ENCODE measurements at places on chromosomes 2 and 18. TPM values are rescaled to one million over a fixed set of nuclear protein-coding genes. Genes with fewer than 3 reads are reported as not detected.

GRCh38 chr2:33267756-33268155 is 208.7 kb upstream of the RASGRP3 start:
- 0 out of 2 replicates have a peak overlapping the region, but pooled peaks have one; percentile 99 for H3K27ac ChIP-seq
- H3K4me3 ChIP-seq: no peak overlapping the region

DNA sequence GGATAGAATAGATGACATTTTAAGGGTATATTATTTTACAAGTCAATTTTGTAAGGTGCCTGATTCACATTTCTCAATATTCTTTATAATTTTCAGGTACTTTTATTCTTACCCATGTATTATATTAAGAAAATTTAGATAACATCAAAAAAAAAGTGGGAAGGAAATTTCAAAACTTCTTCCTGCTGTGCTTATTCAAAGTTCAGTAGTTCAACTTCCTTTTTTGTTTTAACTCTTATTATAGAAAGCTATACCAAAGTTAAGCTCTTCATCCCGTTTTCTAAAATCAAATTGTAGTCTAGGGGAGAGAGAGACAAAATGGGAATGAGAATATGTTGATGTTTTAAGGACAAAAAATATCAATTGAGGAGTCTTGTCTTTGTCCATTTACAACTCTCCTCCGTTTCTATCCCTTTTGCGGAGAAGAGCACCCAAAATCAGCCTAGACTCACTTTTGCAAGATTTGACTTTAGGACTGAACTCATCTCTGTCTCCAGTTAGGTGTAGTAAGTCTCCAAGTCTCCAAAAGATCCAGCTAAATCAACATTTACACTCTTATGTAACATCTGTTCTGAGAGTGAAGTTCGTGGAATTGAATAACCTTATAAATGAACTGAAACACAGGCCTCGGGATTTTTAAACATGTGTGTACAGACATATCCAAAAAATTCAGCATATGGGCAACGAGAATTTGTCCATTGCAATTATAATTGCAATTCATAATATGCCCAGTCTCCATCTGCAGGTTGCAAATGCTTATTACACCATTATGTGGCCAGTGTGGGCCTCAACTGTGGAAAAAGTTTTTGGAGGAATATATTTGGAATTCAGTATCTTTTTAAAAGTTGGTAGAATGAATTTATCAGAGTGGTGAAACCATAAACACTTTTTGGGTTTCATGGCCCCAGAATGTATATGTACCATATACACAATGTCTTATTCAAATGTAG is 23.9 kb downstream of the FAM124B start:
- H3K4me1 ChIP-seq: peaks cover 10% of the 10 kb centered on the region
- no peak overlapping the region for H3K4me3 ChIP-seq
- H3K27me3 ChIP-seq: no peaks in the 10 kb centered on the region
- H3K36me3 ChIP-seq: no peaks in the 10 kb centered on the region
- peak; percentile 32 for DNase-seq

GRCh38 chr2:205139822-205140463 is 542.4 kb upstream of the NRP2 start:
- no peaks in the 10 kb centered on the region for H3K4me1 ChIP-seq
- H3K4me3 ChIP-seq: no peak overlapping the region
- no peak for DNase-seq
- no peaks in the 10 kb centered on the region for H3K27me3 ChIP-seq

DNA sequence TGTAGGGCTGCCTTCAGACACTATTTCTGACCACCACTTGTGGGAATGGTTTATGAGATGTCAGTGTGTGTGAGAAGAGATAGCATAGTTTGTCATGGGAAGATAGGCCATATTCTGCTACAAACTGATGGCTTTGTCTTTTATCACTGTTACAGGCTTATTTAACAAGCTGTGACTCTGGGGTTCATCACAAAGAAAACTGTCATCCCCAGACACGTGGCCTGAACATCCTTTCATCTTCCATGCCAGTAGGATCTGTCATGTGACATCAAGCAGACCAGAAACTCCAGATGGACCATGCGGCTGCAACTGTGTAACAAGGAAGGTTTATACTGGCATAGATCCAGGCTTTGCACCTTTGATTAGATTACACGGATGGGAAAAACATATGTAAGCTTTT is 128.6 kb upstream of the KCNH7 start:
- no peak overlapping the region for H3K27ac ChIP-seq
- peaks cover 11% of the 10 kb centered on the region for H3K27me3 ChIP-seq
- H3K4me3 ChIP-seq: no peak overlapping the region
- no peaks in the 10 kb centered on the region for H3K36me3 ChIP-seq
- H3K4me1 ChIP-seq: no peaks in the 10 kb centered on the region

DNA sequence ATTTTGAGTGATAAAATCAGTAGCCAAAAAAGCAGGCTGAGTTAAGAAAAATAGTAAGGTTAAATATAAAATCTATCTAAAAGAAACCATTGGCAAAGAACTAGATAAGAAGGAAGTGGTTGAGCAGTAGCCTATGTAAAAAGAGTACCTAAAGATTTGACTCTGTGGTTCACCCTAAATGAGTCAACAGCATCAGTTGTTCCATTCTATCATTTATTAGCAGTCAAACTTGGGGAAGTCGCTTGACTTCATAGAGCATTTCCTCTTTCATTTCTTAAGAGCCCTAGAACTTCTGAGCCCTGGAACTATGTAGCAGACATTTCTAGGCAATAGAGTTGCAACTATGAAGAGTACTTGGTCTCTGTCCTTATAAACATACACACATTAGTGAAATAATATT is 381.7 kb downstream of the NUP35 start:
- no peak overlapping the region for H3K27ac ChIP-seq
- H3K4me1 ChIP-seq: no peaks in the 10 kb centered on the region
- H3K27me3 ChIP-seq: no peaks in the 10 kb centered on the region
- no peak for DNase-seq
- no peaks in the 10 kb centered on the region for H3K36me3 ChIP-seq

DNA sequence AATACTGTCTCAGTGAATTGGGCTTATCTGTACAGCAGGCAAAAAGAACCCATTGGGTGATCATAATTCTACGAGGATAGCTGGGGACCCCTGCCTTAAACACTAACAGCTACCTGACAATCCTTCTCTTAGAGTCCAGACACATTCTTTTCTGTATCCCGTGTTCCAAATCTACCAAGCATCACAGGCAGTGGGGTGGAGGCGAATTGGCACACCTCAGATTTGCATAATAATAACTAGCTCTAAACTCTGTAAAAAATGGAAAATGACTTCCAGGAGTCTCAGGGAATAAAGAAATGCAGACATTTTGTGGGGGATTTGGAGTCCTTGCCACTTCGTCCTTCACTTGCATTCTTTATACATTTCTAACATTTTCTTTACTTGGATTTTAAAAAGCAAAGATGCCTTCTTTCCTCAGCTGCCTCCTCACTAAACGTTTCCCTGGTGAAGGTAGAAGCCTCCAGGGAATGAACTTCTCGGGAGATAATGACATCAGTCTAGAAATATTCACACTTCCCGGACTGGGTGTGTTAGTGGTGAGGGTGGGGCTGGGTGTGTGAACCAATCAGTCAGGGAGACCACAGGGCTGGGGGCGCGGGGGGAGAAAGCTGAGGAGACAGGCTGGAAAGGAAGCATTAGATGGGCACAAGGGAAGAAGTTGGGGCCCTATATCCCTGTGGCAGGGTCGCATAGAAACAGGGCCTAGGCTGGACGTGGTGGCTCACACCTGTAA is 59.1 kb upstream of the BOD1L2 start:
- peaks cover 31% of the 10 kb centered on the region for H3K27me3 ChIP-seq
- H3K36me3 ChIP-seq: no peaks in the 10 kb centered on the region
- peaks cover 12% of the 10 kb centered on the region for H3K4me1 ChIP-seq
- H3K27ac ChIP-seq: no peak overlapping the region
- no peak overlapping the region for H3K4me3 ChIP-seq

- no peak overlapping the region for H3K27ac ChIP-seq
- no peak overlapping the region for H3K4me3 ChIP-seq
- no peaks in the 10 kb centered on the region for H3K27me3 ChIP-seq
- H3K36me3 ChIP-seq: no peaks in the 10 kb centered on the region
- no peaks in the 10 kb centered on the region for H3K4me1 ChIP-seq
These were observed 44.6 kb downstream of the MRO start for GRCh38 chr18:50775207-50775606.

GRCh38 chr2:10035053-10035422 is 8.3 kb upstream of the KLF11 start:
- H3K27me3 ChIP-seq: no peaks in the 10 kb centered on the region
- no peak for DNase-seq
- no peaks in the 10 kb centered on the region for H3K36me3 ChIP-seq
- no peak overlapping the region for H3K27ac ChIP-seq
- peaks cover 12% of the 10 kb centered on the region for H3K4me1 ChIP-seq

GRCh38 chr2:218397820-218398436 is 1.7 kb upstream of the CTDSP1 start:
- H3K27me3 ChIP-seq: no peaks in the 10 kb centered on the region
- peak overlapping the region; percentile 93 for H3K27ac ChIP-seq
- DNase-seq: peak; percentile 79
- peaks cover 39% of the 10 kb centered on the region for H3K4me1 ChIP-seq

- H3K4me1 ChIP-seq: no peaks in the 10 kb centered on the region
- H3K27ac ChIP-seq: no peak overlapping the region
- no peak overlapping the region for H3K4me3 ChIP-seq
- no peaks in the 10 kb centered on the region for H3K36me3 ChIP-seq
These were observed 193.5 kb upstream of the SMAD2 start for GRCh38 chr18:48123941-48124340.

GRCh38 chr2:71880846-71881610 is 266.6 kb downstream of the CYP26B1 start:
- no peaks in the 10 kb centered on the region for H3K27me3 ChIP-seq
- H3K36me3 ChIP-seq: no peaks in the 10 kb centered on the region
- no peak overlapping the region for H3K27ac ChIP-seq
- peaks cover 9% of the 10 kb centered on the region for H3K4me1 ChIP-seq
- peak; percentile 17 for DNase-seq

DNA sequence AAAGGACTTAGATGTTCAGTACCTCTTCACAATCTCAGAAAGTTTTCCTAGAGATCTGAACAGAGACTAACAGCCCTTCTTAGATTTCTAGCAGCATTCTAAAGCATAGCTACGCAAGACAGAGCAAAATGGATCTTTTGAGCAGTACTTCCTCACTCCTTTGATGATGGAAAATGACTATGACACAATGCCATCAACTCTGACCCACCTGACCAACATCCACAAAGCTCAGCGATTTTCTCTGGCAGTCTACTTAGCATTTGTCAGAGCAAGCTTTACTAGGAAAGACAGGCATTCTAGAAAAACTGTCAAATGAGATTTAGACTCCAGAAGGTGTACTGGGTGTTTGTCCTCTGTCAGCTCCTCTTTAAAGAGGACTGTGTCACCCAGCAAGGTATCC is 180.9 kb upstream of the ACVR2A start:
- no peak overlapping the region for H3K27ac ChIP-seq
- no peak overlapping the region for H3K4me3 ChIP-seq
- no peaks in the 10 kb centered on the region for H3K4me1 ChIP-seq
- H3K27me3 ChIP-seq: no peaks in the 10 kb centered on the region
- H3K36me3 ChIP-seq: no peaks in the 10 kb centered on the region

- H3K4me1 ChIP-seq: no peaks in the 10 kb centered on the region
- no peak overlapping the region for H3K27ac ChIP-seq
- H3K4me3 ChIP-seq: no peak overlapping the region
These were observed 228.4 kb downstream of the CMPK2 start for GRCh38 chr2:6637330-6637729.

DNA sequence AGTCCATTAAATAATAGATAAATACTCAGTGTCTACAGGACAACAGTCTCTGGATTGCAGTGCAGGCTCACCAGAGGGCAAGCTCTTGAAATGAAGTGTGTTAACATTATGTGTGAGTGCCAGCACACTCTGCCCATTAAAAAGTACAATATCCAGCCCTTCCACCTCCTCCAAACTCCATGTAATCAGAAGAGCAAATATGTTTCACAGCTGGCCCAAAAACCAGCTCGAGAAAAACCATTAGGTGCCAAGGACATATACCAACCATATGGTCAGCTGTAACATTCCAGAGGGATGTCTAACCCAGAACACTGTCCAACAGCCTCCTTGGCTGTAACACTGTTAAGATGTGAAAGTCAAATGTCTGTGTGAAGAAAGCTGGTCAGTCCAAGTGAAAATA is 112.2 kb downstream of the ZNF385B start:
- peak; percentile 61 for DNase-seq
- no peaks in the 10 kb centered on the region for H3K27me3 ChIP-seq
- no peak overlapping the region for H3K27ac ChIP-seq
- no peaks in the 10 kb centered on the region for H3K4me1 ChIP-seq

DNA sequence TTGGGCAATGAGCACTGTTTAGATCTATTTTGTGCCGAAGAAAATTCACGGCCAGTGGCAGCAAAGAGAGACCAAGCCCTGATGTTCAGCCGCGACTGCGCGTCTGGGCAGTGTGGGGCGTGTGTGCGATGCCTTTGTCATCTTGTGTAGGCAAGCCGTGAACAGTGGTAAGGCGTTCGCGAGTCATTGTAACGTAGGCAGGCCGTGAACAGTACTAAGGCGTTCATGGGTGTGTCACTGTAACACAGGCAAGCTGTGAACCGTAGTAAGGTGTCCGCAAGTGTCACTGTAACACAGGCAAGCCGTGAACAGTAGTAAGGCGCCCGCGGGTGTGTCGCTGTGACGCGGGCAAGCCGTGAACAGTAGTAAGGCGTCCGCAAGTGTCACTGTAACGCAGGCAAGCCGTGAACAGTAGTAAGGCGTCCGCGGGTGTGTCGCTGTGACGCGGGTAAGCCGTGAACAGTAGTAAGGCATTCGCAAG is 99.9 kb downstream of the NFATC1 start:
- no peak for DNase-seq
- H3K27me3 ChIP-seq: no peaks in the 10 kb centered on the region

DNA sequence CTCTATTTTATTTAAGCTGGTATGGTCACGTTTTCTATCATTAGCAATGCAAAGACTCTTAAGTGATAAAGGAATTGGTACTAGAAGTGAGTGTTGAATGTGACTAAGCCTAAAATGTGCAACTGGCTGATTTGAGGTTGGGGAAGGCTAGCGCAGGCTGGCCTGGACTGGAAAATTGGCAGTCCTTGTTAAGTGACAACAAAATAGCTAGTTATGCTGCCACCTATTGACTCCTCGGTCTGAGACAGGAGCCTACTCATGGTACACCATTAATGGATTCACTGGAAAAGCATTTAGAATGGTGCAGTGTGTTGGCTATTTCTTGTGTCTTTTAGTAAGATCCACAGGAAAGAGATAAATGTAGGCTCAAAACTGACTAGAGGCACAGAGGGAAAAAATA is 5.7 kb upstream of the WIPF1 start:
- H3K36me3 ChIP-seq: no peaks in the 10 kb centered on the region
- peaks cover 15% of the 10 kb centered on the region for H3K4me1 ChIP-seq
- peak; percentile 46 for DNase-seq
- H3K4me3 ChIP-seq: no peak overlapping the region
- no peaks in the 10 kb centered on the region for H3K27me3 ChIP-seq

- H3K4me3 ChIP-seq: no peak overlapping the region
- no peaks in the 10 kb centered on the region for H3K4me1 ChIP-seq
- H3K36me3 ChIP-seq: no peaks in the 10 kb centered on the region
These were observed 11.3 kb upstream of the CIB4 start for GRCh38 chr2:26652361-26653041.

The ABCG5 gene
- total RNA-seq: not detected

The RNF144A gene
- 13.1 TPM for total RNA-seq

The HOXD3 gene
- 3.0 TPM for total RNA-seq

The SERPINB12 gene
- total RNA-seq: not detected

The RAD51AP2 gene
- total RNA-seq: not detected

The STON1 gene
- total RNA-seq: 1.2 TPM

The MSH6 gene
- total RNA-seq: 84.9 TPM

The TSPYL6 gene
- total RNA-seq: not detected

The KIF1A gene
- total RNA-seq: 0.40 TPM

The UNC80 gene
- total RNA-seq: not detected

All from PC-3 (cell line).